ENCODE measurements at places on chromosomes 2 and 18.

DNA sequence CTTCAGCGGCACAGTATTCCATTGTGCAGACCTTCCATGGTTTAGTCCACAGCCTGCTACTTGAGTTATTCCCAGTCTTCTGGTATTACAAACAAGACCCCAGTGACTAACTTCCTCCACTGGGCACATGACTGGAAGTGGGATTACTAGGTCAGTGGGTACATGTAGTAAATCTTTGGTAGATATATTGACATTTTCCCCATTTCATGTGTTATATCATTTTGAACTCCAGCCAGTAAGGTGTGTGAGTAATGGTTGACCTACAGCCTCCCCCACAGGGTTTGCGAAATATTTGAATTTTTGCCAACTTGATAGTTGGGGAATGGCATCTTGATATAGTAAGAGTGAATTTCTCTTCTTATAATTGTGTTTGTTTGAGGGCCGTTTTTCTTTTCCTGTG lies 58.8 kb downstream of the RNF144A start:
- no peak for DNase-seq

DNA sequence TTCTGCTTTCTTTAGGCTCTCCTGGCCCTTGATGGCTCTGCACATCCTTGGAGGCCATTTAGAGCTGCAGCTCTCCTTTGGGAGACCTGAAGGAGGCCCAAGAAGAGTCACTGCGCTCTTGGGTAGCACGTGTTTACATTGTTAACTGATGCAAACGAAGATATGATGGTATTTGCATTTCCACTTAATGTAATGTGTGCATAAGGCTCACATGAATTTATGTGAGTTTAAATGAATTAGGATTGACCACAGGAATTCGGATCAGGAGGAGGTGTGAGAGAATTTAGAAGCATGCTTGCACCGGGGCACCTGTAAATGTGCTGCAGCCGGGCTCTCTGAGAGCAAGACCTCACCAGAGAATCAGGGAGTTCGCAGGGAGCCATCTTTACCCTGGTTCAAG lies 7.5 kb downstream of the SH3RF3 start:
- DNase-seq, result no peak

- no peak for DNase-seq
Observed at GRCh38 chr18:51044928-51045585, 15.0 kb downstream of the SMAD4 start.

- no peak for DNase-seq
Observed at GRCh38 chr2:236229186-236229585, 35.0 kb downstream of the ASB18 start.

DNA sequence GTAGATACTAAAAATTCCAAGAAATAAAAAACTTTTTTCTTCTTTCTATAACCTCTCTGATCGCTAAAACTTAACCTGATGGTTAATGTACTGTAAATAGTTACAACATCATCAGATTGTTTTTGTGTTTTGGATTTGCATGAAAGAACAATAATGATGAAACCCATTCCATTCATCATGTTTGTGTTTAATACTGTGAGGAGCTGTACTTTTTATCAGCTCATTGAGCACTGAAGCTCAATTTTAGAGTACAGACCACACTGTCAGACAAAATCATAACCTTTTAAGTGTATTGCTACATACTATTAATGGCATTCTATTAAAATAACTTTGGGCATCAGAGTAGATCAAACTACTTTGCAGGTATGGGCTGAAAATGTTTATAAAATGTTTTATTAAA lies 14.8 kb upstream of the BBS5 start:
- DNase-seq, result no peak

DNA sequence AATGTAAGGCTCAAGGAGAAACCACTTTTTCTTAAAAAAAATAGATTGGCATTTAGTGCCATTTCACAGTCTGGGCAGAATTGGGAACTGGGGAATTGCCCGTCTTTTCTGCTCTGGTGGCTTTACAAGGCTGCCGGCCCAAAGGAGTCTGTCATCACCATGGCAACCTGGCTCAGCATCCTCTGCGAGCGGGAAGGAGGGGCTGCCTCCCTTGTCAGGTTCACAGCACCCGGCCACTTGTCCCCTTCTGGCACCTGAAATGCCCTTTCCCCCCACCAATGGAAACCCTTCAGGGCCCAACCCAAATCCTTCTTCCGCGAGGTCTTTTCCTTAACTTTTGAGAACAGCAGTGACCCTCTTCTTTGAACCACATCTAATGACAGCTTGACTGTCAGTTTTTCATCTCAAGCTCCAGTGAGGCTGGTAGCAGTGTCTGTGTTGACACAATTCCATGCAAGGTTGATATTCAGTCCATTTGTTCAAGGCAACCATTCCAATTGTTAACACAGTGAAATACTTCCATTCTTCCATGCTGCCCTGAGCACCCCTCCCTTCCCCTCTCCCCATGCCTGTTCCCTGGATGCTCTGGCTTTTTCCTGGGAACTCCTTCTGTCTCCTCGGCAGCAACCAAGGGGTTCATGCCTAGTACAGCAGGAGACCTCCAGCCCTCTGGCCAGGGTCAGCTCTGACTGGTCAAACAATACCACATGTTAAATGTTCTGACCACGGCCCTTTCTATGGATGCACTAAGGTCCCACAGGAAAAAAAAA lies 79.6 kb downstream of the DNER start:
- DNase-seq, result no peak

GRCh38 chr18:48953104-48953706 lies 2.4 kb upstream of the SMAD7 start:
- no peak for DNase-seq

DNA sequence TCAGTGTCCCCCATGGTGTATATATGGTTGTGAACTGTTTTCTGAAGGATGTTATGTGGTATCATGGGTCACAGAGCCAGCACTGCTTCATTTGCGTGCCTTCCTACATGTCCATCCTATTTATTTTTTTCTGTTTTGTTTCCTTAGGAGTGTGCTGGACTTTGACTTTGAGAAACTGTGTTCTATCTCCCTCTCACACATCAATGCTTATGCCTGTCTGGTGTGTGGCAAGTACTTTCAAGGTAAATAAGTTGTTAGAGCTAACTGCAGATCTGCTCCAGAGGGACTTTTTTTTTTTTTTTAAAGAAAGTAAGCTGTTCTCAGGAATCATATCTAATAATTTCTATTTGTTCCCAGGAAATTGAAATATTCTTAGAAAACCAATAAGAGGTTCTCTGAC lies 5.4 kb downstream of the USP39 start:
- DNase-seq, result no peak

GRCh38 chr2:217551252-217551899 lies 451.4 kb downstream of the TNS1 start:
- no peak for DNase-seq

DNA sequence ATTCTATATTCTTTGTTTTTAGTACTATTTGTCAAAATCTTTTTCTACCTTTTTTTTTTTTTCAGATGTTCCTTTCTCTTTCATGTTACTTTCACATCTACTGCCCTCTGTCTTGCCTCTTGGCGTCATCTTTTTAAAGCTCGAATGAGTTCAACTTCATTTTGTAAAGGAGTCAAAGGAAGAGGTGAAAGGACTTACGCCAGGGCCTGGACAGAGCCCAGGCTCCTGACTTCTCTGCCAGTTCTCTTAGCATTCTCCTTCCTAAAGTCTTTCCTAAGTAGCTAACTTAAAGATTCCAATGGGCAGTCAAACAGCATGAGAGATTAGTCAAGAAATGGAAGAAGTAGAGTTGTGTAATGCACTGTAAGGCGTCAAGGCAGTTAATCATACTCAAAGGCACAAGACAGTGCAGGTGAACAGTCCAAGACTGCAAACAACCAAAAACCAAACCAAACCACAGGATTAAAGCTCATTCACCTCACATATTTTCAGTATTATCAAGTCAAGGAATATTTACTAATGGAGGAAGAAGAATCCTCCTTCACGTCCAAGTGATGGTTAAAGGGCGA lies 301.7 kb downstream of the TCF4 start:
- DNase-seq, result no peak

DNA sequence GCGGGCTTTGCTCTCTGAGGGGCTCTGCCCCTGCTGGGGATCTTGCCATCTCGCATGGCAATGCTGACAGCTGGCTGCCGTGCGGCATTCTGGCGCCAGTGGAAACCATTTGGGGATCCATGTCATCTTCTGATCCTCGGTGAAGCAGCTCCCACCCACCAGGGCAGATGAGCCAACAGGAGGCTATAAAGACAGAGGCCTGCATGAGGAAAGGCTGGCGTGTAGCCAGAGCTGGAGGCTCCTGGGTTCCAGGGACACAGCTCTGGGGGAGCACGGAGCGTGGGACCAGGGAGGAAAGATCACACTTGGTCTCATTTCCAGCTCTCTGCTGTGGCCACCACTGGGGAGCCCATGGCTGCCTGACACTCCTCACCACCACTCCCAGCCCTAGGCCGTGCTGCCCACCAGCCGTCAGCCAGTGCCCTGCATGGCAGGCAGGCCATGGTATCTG lies 145.8 kb downstream of the ZFP36L2 start:
- DNase-seq, result no peak

DNA sequence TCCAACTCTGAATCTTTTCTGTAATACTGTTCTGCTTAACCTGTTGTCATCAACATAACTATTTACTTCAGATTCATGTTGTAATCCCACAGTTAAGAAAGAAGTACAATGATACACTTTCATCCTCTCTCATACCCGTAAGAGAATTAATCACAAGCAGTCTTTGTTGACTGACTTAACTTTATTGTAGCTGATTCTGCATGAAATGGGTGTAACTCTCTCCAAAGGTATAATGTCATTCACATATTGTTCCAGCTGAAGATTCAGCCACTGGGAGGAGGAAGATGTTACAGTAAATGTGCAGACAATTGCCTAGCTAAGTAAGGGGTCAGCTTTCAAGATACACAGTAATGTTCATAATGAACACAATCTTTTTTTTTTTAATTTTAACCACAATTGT lies 13.5 kb upstream of the DSG2 start:
- DNase-seq, result no peak

- DNase-seq, result no peak
Observed at GRCh38 chr2:201004370-201004769, 40.9 kb upstream of the ORC2 start.

- DNase-seq, result no peak
Observed at GRCh38 chr2:74205596-74205995, 7.2 kb downstream of the MTHFD2 start.

- no peak for DNase-seq
Observed at GRCh38 chr2:2847209-2847676, 516.2 kb upstream of the MYT1L start.

DNA sequence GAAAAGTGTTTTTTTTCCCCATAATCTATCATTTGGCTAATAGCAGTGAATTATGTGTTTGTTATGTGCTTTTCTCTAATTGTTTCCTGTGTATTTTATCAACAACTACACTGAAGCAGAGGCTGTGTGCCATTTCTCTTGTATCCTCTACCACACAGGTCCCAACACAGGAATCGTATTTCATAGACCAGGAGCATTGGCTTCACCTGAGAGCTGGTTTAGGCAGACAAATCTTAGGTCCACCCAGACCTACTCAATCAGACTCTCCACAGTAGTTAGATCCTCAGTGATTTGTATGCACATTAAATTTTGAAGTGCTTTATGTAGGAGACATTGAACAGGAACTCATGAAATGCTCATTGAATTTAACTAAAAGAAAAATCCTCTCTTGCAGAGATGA lies 109.2 kb downstream of the FSHR start:
- no peak for DNase-seq

- no peak for DNase-seq
Observed at GRCh38 chr2:147845411-147845971, 662 bp downstream of the ACVR2A start.

- no peak for DNase-seq
Observed at GRCh38 chr2:23199115-23199918, 185.7 kb upstream of the KLHL29 start.

- no peak for DNase-seq
Observed at GRCh38 chr2:165529130-165529529, 59.6 kb downstream of the CSRNP3 start.

DNA sequence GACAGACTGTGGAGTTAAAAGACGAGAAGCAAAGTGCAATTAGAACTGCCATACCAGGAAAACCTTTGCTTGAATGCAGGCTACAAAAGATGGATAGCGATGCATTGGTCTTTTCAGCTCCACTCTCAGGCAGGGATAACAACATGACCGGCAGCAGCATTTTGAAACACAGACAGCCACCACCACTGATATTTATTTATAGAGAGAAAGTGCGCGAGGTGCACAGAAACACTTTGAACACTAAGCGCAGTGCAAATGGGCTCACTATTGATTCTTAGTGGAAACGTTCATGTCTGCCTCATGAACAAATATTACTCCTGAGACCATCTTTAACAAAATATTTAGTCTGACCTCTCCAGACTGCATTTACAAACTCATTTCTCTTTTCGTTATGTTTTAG lies 32.9 kb downstream of the CAVIN2 start:
- DNase-seq, result no peak

GRCh38 chr2:174395969-174396630 lies 570 bp downstream of the SCRN3 start:
- no peak for DNase-seq

- DNase-seq, result no peak
Observed at GRCh38 chr2:230205034-230205433, 14.8 kb downstream of the SP110 start.

GRCh38 chr18:48668466-48669179 lies 129.8 kb downstream of the CTIF start:
- no peak for DNase-seq

GRCh38 chr18:77597726-77598125 lies 348.1 kb downstream of the GALR1 start:
- DNase-seq, result no peak

GRCh38 chr2:128313091-128313836 lies 5.4 kb downstream of the HS6ST1 start:
- no peak for DNase-seq

Measured in stimulated activated CD8-positive, alpha-beta memory T cell treated with anti-CD3 and anti-CD28 coated beads, Interleukin-2, amount 100 ng/mL, for 1 hour (primary cell).